ENCODE measurements at places on chromosomes 16 and 17.

- no peak for DNase-seq
Measured at GRCh38 chr17:33647956-33648355, 354.9 kb upstream of the ASIC2 start.

DNA sequence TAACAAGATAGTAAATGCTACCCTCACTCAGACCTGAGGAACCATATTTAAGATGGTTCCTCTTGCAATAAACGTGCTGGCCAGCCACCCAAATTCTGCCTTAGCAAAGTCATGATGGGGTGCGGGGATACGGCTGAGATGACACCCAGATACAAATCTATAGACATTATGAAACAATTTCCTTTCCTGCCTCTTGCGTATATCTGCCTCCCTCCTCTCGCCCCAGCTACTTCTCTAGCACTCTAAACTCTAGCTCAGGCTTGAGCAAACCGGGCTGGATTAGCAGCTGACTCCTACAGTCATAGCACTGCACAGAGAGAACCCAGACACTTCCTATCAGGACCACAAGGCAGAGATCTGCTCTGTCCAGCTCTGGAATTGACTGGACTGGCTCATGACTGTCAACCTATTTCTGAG lies 22.3 kb downstream of the CD300LF start:
- no peak for DNase-seq

DNA sequence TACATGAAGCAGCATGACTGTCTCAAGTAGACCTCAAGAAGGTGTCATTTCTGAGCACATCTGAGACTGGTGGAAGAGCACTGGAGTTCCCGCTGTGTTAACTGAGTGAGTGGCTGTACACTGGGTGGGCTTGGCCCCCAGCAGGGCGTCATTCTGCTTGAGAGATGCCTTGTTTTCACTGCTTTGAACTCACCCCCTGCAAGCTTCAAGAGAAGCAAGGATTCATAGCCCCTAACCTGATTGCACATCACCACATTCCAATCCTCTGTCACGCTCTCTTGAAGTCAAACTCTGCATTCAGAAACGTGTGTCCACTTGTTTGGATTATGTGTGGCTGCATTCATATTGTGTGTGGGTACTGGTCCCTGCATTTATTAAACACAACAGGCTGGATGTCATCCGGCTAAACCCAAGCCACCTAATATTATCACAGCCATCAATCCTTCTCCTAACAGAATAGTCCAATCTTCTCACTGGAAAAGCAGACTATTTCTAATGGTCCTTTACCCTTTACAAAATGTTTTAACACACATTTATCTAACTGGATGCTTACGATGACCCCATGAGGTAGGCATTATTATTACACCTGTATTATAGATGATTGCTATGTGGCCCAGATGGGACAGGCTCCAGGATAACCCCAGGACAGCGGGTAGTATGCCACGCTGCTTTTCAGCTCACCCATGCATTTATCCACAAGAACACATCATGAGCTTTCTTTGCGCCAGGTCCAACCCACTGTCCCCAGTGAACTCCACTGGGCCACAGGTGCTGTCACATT lies 76.3 kb downstream of the USP31 start:
- DNase-seq: no peak

- no peak for DNase-seq
Measured at GRCh38 chr17:17855976-17856375, 19.2 kb upstream of the SREBF1 start.

DNA sequence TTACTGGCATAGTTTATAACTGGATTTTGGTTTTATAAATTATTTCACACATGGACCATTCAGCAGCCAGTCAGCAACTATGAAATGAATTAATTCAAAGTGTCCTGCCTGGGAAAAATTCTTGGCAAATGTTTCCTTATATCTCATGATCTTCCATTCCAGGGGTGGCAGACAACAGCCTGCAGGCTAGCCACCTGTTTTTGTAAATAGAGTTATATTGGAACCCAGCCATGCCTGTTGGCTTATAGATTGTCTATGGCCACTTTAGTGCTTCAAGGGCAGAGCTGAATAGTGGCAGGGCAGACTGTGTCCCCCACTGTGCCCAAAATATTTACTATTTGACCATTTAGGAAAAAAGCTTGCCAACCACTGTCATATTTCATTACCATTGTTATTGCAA lies 613.7 kb downstream of the TMEM114 start:
- no peak for DNase-seq

DNA sequence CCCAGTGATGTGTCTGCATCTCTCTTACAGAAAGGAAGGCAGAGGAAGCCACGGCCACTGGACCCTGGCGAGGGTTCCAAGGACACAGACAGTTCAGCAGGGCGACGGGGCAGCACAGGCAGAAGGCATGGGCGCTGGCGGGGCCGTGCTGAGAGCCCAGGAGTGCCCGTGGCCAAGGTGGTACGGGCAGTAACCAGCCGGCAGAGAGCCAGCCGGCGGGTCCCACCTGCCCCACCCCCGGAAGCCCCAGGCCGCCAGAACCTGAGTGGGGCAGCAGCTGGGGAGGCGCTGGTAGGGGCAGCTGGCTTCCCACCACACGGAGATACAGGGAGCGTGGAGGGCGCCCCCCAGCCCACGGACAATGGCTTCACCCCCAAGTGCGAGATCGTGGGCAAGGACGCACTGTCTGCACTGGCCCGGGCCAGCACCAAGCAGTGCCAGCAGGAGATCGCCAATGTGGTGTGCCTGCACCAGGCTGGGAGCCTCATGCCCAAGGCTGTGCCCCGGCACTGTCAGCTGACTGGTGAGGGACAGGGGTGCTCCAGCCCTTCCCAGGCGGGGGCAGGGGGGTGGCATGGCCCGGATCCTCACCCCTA lies 7.8 kb downstream of the XYLT2 start:
- DNase-seq: no peak

DNA sequence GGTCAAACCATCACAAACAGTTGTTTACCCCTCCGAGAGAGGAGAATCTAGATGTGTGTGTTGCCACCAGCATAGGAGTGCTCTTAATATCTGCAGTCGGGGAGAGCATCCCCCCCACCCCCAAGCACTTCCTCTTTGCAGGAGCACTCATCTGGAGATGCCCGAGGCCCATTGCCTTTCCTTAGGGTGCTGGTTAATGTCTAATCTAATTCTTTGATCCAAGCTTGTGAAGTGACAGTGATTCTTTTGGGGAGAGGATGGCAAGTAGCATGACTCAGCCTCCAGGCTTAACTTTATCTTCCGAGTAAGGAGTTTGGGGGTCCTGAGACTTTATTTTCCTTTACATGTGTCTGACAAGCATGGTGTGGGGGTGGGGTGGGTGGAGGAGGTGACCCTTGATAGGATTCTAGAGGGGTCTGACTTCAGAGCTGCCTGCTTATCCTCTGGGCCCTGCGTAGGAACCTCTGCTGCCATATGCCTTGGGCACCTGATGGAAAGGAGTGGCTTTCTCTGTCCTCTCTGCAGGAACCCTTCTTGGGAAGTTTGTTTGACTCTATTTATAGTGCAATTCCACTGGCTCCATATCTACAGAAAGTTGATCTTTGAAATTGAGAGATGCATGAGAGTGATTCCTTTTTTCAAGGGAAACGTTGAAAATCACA lies 207.1 kb downstream of the SPECC1 start:
- no peak for DNase-seq

DNA sequence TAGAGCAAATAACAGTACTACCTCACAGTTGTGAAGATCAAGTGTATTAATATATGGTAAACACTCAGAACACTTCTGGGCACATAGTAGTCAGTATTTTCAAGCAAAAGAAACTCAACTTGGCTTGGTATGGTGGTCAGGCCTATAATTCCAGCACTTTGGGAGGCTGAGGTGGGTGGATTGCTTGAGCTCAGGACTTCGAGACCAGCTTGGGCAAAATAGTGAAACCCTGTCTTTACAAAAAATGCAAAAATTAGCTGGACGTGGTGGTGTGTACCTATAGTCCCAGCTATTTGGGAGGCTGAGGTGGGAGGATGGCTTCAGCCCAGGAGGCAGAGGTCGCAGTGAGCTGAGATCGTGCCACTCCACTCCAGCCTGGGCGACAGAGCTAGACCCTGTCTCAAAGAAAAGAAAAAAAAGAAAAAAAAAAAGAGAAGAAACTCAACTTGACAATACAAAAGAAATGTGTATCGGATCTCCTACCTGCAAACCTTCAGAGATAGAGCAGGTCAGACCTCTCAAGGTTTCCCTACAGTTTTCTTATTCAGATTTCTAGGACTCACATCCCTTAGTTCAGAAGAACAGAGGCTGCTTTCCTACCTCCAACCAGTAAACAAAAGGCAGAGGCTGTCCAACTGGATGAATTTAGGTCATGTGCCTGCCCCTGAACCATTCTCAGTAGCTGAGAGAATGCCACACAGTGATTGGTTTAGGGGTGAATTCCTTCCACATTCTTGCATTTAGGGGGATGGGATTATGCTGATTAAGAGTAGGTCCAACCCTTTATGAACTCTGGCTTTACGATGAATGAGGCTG lies 1.7 kb upstream of the KPNA2 start:
- DNase-seq: no peak

DNA sequence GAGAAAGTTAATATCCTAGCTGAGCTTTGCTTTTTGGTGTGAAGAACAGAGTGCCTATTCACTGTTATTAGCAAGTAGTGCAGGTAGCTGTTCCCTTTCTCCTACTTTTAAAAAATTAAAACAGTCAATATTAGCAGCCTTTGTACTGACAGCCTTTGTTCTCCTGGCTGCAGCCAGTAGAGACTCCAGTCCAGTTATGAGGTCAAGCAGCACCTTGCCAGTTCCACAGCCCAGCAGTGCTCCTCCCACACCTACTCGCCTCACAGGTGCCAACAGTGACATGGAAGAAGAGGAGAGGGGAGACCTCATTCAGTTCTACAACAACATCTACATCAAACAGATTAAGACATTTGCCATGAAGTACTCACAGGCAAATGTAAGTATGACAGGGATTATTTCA lies 22.6 kb downstream of the AKTIP start:
- no peak for DNase-seq

DNA sequence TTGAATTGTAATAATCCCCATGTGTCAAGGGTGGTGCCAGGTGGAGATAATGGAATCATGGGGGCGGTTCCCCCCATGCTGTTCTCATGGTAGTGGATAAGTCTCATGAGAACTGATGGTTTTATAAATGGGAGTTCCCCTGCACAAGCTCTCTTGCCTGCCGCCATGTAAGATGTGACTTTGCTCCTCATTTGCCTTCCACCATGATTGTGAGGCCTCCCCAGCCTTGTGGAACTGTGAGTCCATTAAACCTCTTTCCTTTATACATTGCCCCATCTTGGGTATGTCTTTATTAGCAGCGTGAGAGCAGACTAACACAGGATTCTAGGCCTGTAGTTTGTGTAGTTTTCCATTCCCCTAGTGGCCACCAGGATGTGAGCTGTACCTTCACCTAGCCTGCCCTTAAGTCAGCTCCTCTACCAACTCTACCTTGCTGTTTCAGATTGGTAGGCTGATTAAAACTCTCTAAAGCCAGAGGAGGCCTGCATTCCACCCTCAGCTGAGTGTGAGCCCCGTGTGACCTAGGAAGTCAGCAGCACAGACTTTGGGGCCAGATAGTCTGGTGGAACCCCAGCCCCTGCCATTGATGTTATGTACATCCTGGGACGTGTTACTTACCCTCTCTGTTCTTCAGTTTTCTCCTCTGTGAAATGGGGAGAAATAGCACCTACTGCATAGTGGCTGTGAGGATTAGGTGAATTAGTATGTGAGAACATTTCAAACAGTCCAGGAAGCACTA lies 252.4 kb upstream of the CACNG5 start:
- DNase-seq: no peak

DNA sequence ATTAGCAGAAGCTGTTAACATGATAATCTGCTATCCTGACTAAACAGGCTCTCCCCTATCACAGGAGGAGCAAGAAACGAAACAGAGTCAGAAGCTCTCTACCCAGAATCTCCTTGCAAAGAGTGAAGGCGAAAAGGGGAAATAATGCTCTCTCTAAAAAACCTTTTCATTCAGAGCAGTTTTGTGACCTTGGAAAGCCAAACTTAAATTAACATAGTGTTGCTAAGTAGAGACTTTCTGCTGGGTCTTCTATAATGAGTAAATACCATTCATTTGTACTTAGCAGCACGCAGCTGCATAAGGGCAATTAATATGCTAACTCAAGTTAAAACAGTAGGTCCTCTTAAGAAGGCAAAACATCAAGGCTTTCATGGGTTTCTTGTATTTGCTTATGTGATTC lies 101.7 kb upstream of the GPR139 start:
- DNase-seq: no peak

- no peak for DNase-seq
Measured at GRCh38 chr16:84503751-84504395, 586 bp downstream of the MEAK7 start.

- no peak for DNase-seq
Measured at GRCh38 chr17:74110467-74110866, 93.0 kb upstream of the RPL38 start.

GRCh38 chr16:4522051-4522581 lies 16.5 kb downstream of the CDIP1 start:
- DNase-seq: no peak

DNA sequence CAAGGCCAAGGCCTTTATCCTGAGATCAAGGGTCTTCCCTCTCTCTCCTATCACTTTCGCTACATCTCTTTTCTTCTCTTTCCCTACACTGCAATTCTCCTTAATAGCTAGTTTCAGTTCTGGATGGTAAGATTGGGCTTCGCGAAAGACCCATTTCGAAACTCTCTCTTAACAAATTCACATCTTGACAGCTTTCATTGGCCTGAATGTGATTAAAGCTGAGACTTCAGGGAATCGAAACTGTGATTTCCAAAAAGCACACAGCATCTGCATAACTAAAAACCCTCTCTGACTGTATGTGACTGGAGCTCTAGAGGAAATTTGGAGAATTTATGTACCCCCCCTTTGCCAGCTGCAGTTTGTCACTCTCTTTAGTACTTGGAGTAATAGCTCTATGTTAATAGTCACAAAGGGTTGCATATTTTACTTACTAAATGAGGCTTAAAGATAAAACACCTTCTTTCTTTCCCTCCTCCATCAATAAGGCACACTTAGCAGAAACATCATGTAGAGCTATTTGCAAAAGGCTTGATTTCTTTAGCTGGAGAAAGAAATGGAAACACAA lies 105.3 kb upstream of the FAM20A start:
- no peak for DNase-seq

- no peak for DNase-seq
Measured at GRCh38 chr17:61455324-61456060, 3.3 kb downstream of the TBX4 start.

Measured in stimulated activated CD4-positive, alpha-beta T cell treated with anti-CD3 and anti-CD28 coated beads, Interleukin-1b, Interleukin-23, amount 100 ng/mL, for 4 hours (primary cell).